ENCODE measurements at places on chromosomes 3 and 15.

GRCh38 chr3:59517388-59517787, 467.6 kb upstream of the CFAP20DC start:
- no peak for DNase-seq

GRCh38 chr3:33833408-33834095, 35.1 kb downstream of the PDCD6IP start:
- DNase-seq: no peak

- DNase-seq: no peak
Measured at GRCh38 chr3:126469479-126469878, 6.2 kb downstream of the ZXDC start.

DNA sequence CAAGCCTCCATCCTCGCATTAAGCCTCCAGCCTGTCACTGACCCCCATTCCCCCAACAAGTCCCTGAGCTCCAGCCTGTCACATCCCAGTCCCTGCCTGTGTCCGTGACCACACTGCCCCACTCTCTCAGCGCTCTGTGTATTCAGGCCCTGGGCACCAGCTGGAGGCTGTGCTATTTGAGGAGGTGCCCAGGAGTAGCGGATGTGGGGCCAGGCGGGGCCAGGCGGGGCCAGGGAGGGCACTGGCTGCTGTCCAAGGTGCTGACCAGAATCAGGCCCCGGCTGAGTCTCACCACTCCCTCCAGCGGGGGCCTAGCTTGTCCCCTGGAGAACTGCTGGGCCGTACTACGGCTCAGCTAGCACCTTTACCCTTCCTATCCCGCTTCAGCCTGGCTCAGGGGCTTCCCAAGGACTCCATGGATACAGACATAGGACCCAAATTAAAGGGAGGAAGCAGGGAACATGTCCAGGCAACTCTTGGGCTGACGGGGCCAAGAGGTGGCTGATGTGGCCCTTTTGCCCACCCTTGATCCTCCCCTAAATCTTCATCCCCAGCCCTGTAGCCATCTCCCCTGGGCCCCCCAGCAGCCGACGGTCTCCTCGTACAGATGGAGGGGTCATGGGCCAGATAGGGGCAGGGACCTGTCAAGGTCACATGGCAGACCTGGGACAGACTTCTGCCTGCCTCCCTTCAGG, 1.1 kb downstream of the HHATL start:
- peak; percentile 7 for DNase-seq

- DNase-seq: no peak
Measured at GRCh38 chr3:38609386-38610111, 39.9 kb downstream of the SCN5A start.

DNA sequence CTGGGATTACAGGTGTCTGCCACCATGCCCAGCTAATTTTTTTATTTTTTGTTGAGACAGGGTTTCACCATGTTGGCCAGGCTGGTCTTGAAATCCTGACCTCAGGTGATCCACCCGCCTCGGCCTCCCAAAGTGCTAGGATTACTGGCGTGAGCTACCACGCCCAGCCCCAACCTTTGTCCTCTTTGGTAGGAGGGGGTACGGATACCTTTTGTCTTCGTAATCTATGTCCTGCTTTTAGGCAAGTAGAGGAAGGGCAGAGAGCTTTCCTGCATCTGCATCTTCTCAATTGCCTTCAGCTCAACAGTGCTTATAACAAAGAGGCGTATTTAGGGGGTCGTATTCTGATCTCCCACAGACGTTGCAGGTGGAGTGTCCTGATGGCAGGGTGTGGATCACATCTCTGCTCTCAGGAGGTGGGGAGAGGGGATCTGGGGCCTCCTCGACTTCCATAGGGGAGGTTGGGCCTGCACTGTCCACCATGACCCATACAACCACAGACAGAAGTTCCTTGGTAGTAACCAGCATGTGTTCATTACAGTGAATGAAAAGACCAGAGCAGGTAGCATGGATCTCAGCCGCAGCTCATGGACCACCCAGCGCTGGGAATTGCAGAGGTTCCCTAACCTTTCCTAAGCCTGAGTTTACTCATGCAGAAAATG, 21.4 kb upstream of the KCTD6 start:
- DNase-seq: no peak

DNA sequence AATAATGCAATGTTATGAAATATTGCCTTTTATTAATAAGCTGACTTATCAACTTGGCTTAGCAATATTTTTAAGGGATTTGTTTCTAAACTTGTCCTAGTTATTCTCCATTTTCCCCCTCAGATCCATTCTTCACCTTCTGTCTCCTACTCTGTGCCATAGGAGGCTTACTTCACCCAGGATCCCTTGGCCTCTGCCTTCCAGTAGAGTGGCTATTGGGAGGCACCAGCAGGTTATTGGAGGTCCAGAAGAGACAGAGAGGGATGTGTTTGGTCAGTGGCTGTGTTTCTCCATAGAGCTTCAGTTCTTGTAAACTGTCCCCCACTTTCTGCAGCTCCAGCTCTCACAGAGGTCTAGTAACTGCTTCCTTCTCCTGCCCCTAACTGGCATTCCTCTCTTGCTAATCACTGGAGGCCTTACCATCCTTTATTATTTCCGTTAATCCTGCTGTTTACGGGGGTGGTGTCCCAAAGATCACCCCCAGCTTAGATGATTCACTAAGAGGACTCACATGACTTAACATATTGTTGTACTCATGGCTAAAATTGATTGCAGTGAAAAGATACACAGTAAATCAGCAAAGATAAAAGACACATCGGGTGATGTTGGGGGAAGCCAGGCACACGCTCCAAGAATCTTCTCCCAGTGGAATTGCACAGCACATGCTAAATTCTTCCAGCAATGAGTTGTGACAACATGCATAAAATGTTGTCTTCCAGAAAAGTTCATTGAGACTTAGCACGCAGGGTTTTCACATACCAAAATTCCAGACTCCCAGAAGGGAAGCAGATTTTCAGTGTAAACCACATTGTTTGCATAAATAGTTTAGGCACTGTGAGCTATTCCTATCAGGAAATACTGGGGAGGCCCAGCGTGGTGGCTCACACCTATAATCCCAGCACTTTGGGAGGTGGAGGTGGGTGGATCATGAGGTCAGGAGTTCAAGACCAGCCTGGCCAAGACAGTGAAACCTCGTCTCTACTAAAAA, 67.5 kb downstream of the RPL22L1 start:
- no peak for DNase-seq
